ENCODE measurements at places on chromosomes 1 and 21.

DNA sequence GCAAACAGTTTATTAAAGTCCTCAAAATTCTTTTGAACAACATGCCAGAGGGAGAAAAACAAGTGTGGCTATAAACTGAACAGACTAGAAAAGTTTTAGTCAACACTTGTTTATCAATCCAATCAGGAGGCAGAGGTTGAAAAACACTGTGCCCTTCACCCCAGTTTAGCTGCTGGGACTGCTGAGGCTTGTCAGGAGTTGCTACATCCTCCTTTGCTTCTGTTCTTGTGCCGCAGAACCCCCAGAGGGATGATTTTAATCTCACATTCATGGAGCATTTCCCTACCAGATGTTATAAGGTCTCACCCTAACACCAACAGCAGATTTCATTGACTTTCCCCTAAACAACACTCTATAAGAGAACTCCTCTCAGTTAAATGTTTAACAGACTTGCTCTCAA, 321.2 kb downstream of the VAV3 start:
- no peak for DNase-seq

DNA sequence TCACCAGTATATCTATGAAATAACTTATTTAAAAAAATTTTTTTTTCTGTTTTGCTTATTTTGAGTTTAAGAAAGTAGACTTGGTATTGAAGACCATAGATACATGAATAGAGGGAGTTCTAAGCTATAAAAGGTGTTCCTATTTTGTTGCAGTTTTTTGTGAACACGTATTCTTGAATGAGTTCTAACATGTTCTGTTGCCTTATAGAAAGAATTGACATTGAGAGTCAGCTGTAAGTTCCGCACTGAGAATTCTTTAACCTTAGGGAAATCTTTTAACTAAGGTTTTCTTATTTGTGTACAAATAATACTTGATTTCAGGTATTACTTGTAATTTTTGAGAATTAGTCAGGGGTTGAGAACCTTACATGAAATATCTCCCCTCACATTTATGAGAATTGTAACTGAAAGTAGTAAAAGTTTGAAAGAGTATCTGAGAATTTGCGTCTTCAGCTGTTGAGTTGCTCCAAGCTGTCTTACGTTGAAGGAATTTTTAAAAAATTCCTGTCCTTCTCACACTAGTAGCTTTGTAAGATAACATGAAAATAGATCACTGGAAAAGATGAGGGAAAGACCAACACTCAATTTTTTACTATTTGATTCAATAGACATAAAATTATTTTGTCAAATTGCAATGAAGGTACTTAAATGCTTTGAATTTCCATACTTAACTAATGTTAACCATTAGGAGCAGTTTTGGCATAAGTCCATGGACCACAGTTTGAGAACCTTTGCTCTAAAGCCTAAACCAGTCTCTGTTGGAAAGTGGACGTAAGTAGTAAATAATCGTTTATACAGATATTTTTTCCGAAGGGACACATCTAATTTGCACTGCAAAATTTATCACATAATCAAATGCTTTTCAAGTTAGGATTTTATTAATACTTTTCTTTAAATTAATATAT, 3.8 kb downstream of the DR1 start:
- DNase-seq = peak; percentile 65

DNA sequence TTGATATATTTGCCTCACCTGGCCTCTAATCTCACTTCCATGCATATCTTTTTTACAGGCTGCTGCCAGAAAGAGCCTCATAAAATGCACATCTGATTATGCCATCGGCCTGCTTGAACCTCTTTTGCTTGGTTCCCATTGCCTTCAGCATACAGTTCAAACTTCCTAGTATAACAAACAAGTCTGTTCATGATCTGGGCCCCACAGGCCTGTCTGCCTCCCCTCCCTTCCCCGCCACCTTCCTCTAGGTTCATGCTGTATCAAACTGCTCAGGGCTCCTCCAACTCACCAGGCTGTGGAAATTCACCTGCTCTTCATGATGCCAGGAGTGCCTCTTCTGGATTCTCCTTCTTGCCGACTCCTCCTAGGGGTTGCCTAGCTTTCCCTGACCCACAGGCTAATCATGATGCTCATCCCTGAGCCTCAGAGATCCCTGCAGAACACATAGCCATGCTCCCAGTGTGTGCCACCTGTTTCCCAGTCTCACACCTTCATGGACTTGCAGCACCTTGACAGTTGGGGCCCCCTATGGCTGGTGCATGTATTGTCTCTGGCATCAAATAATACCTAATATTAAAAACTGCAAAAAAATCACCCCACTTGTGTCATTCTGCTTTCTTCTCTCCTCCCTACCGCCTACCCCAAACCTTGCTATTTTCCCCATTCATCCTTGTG, 33.7 kb upstream of the CD2 start:
- DNase-seq = peak; percentile 78

DNA sequence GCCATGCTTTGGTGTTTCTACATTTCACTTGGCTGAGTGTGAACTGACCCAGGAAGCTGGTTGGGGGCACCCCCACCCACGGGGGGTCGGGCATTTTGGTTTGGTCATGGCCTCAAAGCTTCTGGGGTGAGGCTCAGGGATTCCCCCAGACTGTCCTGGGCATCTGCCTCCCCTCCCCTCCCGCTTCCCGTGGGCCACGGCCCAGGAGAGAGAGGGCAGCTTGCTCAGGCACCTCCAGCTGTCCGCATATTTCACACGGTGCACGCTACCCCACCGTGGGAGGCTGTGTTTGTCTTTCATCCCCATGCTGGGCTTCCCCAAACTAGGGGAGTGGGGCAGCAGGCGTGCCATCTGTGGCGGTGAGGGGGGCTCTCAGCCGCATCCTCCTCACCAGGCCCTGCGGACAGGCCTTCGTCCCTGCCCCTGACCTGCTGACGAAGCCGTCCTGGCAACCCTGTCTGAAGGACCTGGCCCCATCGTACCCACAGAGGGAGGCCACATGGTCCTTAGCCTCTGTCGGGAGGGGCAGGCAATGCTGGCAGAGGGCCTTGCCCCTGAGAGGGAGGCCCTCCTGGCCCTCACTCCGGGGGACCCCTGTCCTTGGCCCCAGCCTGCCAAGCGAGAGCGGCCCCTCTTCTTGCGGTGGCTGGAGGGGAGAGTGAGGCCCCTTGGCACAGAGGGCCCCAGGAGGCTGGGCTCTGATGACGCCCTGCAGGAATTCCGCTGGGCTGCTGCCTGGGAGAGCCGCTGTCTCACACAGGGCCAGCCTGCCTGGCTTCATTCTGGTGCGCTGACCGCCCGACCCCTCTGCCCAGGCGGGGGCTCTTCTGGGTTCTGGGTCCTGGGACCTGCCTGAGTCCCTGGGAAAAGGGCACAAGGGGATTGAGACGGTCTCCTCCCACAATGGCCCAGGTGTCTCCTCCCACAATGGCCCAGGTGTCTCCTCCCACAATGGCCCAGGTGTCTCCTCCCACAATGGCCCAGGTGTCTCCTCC, 22.1 kb downstream of the TP73 start:
- DNase-seq = no peak
